Esophagus (tissue), 2 donors: ENCODE measurements at places on chromosomes 3 and 15. TPM values are rescaled to one million over a fixed set of nuclear protein-coding genes. Genes with fewer than 3 reads are reported as not detected.

Gene COPG1
- 75.6 TPM for polyA plus RNA-seq

Gene PARP15
- polyA plus RNA-seq, result 0.94 TPM

Gene GLCE
- 13.0 TPM for polyA plus RNA-seq

Gene RYR3
- 1.8 TPM for polyA plus RNA-seq

Gene COLQ
- 0.65 TPM for polyA plus RNA-seq

Gene CCK
- 0.19 TPM for polyA plus RNA-seq

Gene GOLIM4
- polyA plus RNA-seq, result 5.7 TPM

Gene CIDEC
- 0.18 TPM for polyA plus RNA-seq

Gene SCAANT1
- polyA plus RNA-seq, result not detected

Gene SIDT1
- 0.41 TPM for polyA plus RNA-seq

Gene TMEM207
- not detected for polyA plus RNA-seq

Gene HACD3
- polyA plus RNA-seq, result 5.6 TPM

Gene TUBGCP5
- polyA plus RNA-seq, result 7.8 TPM

Gene FBLN2
- polyA plus RNA-seq, result 6.0 TPM

Gene PODXL2
- 2.5 TPM for polyA plus RNA-seq

Gene AGBL1
- polyA plus RNA-seq, result 0.01 TPM
